ENCODE measurements at places on chromosomes 11 and 22. TPM values are rescaled to one million over a fixed set of nuclear protein-coding genes. Genes with fewer than 3 reads are reported as not detected.

OR8B3 gene
- not detected for total RNA-seq

MS4A10 gene
- total RNA-seq, result not detected

OTOG gene
- total RNA-seq, result not detected

IL10RA gene
- not detected for total RNA-seq

MIAT gene
- 0.69 TPM for total RNA-seq

FGF19 gene
- not detected for total RNA-seq

TTC36 gene
- total RNA-seq, result 0.34 TPM
